ENCODE measurements at places on chromosomes 7 and 10.

- no peak for DNase-seq
These were observed 67.0 kb upstream of the ITGB1 start for GRCh38 chr10:33025039-33025438.

DNA sequence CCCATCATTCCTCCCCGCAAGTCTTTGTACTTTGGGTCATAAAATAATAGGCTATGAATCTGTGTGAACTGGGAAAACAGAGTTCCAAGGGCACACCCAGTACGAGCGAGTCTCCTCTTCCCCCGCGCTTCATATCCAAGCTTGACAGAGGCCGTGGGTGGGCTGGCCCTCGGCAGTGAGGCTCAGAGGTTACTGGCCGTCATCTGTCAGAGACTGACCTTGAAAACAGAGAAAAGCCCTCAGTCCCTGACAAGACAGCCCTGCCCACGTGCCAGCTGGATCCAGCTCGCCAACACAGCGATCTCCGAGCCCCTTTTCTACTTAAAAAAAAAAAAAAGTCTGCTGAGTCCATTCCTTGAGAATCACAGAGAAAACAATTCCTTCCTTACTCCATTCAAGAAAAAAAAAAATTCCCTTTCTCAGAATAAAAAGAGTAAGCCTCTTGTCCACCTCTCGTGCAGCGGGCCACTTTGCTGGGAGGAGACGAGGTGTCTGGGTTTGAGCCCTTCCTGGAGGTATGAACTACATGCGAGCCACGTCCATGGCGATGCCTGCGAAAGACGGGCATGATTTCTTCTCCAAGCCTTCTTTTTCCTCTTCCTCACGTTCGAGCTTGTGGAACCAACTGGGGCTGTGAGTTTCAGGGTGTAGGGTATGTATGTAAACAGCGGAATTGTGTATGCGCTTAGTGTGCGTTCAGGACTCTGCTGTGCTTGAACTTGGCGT lies 744 bp upstream of the BICC1 start:
- peak; percentile 3 for DNase-seq

DNA sequence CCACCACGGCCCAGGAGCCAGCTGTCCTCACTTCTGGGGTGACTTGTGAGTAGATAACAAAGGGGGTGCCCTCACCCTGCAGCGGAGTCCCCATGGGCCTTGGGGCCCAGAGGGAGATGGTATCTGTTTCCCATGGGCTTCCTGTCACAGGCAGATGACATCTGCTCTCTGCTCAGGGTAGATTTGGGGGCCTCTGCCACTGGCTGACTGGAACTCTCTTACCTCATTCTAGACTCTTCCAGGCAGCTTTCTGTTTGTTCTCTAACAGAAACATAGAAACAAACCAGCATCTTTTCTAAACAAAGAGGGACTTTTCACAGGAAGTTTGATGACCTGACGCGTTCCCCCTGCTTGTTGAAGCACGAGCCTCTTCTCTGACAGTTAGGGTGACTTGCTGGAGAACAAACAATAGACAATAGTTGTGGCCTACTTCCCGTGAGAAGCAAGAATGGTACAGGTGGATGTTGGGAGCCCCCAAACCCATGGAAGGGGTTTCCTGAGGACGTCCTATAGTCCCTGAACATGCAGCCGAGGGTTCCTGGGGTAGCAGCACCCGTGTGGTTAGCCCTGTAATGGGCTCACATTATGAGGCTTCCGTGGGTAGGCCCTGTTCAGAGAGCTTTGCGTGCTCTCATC lies 61.6 kb downstream of the GRK5 start:
- DNase-seq, result peak; percentile 36

DNA sequence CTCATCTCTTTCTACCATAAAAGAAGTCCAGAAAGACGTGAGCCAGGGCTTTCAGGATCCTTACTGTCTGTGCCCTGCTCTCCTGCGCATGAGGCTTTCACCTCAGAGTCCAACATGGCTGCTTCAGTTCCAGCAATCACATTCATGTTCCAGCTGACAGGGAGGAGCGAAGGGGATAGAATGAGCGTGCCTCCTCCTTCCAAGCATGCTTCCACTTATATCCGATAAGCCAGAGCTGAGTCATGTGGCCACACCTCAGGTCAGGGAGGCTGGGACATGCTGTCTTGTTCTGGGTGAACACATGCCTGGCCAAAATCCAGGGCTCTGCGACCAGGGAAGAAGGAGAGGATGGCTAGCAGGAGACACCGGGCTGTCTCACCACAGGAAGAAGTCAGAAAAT lies 248.2 kb downstream of the SKAP2 start:
- DNase-seq, result no peak

- no peak for DNase-seq
These were observed 14.1 kb upstream of the C10orf95 start for GRCh38 chr10:102465466-102465865.

- DNase-seq, result no peak
These were observed 975.2 kb upstream of the AUTS2 start for GRCh38 chr7:68623030-68623429.

DNA sequence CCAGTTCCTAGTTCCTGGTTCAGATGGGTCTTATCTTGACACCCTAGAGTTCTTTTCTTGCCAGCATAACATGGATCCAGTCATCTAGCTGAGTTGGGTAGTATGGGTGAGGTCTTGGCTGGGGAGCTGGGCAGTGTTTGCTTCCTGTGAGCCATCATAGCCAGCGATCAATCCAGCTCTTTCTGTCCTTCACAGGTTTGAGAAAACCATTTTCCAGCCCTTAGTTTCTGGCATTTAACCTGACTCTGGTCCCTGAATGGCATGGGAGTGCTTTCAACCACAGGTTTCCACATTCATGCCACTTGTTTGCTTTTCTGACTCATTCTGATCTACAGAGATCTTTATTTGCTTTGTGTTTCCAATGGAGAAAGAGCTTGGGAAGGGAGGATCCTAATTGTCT lies 8.6 kb downstream of the SLC13A1 start:
- no peak for DNase-seq

DNA sequence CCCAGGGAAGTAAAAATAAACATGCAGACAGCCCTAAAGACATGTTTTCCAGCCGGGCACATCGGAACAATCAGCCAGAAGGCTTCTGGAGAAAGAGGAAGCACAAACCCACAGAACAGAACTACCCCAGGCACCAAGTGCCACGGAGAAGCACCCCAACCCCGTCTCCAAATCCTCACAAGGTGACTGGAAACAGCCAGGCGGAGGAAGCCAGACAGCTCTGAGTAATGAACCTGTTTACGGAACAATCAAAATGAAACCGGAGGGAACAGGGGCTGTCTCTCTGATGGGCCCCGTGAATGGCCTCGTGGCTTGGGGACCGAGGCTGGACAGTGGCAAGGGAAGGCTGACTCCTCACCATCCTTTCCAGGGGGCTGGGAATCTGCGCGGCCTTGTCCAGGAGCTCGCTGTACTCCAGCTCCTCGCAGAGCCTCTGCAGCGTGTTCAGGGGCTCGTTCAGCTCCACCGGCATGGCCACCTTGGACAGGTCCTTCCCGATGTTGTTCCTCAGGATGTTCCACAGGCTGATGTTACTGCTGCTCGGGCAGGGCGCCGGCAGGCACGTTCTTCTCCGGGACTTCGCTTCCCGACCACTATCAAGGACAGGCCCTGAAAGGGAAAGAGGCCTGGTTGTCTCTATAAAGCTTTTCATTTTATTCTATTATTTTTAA lies 77.0 kb upstream of the GSDME start:
- DNase-seq, result no peak

- no peak for DNase-seq
These were observed 261.2 kb downstream of the ADRA2A start for GRCh38 chr10:111338035-111338434.

DNA sequence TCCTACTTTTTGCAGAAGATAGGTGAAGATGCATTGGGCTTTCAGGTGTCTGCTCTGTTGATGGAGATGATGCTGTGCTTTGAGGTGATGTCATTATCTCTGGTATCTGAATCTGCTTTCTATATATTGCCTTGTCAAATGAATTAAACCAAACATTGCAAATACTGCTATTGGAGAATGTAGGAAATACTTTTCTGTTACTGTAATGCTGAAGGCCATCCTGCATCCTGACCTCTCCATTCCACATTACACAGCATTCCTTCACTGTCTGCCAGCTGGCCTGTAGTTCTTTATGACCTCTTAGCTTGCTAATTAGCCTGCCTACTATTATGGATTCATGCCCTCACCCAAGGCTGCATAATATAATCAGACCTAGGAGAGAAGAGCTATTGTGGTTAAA lies 73.2 kb downstream of the VCL start:
- no peak for DNase-seq

Data from endothelial cell (in vitro differentiated cells).